ENCODE measurements at places on chromosomes 6 and 20.

DNA sequence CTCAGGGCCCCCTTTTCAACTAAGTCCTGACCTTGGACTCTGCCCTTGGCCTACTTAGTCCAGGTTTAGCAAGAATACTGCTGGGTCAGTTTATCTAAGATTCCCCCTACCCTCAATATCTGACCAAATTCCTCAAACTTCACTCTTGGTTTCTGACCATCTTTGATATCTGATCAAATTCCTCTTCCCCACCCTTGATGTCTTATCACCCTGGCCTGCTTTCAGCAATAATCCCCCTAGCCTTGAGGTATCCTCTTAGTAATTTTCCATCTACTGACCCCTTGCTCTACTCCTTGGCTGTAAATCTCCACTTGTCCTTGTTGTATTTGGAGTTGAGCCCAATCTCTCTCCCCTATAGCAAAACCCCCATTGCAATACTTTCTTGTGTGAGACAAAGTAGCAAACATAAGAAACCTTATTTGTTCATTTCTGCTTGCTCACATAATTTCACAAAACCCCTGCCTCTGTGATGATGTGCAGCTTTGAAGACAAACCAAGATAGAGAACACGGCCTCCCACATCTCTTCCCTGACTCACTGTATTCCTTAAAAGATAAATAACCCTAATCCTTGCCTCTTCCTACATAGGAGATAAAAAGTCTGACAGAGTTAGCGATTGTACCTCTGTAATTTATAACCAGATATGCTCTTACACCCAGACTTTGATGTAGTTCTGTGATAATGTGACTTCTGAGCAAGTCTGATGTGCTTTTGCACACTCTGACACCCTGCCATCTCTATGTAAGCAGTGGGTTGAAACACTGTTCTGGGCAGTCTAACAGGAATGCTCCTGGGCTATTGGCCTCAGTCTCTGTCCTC is 13.8 kb upstream of the IYD start:
- no peak for DNase-seq

DNA sequence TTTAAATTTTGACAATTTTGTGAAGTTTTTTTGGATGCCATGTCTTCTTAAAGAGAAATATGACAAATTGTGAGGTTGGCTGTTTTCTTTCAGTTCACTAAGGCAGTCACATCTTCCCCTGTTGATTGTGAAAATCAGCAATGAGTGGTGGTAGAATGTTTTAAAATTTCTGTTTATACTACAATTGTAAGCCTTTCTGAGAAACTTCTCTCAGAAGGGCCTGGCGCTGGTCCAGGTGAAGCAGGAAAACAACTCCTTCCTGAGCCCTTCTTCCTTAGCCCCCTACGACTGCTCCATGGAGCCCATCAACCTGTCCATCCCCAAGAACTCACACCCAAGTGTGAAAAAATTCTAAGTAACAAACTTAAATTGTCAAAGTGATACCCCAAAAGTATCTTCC is 80.6 kb downstream of the SSR1 start:
- no peak for DNase-seq

DNA sequence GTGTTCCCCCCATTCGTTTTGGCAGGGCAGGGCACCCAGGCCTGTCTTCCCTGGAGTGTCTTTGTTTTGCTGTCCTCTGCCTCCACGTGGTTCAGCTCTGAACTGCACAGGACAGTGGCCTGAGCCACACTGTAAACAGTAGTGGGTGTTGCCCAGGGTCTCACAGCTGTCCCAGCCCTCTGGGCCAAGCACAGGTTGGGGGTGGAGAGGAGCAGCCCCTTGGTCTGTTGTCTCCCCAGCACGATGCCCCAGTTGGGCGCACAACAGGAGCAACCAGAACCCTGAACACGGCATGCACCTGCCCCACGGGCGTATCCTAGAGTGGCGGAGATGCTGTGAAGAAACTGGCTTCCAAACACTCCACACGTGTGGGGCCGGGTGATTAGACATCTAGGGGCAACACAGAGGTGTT is 14.4 kb downstream of the CCDC167 start:
- DNase-seq: no peak

- DNase-seq: no peak
Measured at GRCh38 chr6:157531986-157532365, 151.0 kb downstream of the ZDHHC14 start.

GRCh38 chr6:15544321-15544900 is 118.4 kb downstream of the DTNBP1 start:
- no peak for DNase-seq

DNA sequence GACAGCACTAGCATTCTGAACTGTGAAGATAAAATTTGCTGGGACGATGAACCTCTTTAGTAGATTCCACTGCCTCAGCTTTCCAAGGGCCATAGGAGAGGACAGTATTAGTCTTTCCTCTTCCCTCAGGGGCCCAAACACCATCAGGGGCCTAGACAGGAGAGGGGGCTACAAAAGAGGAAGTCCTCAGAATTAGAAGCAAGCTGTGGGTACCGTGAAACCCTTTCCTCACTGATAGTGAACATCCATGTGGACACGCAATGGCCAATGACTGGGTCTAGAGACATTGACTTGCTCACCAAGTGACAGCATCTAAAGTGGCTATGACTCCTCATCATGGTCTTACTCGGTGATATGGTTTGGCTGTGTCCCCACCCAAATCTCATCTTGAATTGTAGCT is 68.1 kb upstream of the UST start:
- DNase-seq: no peak

- DNase-seq: no peak
Measured at GRCh38 chr20:4904127-4904860, 97.0 kb downstream of the SLC23A2 start.

- DNase-seq: no peak
Measured at GRCh38 chr6:109182578-109182977, 87.3 kb downstream of the CEP57L1 start.

GRCh38 chr6:50843842-50844241 is 25.2 kb downstream of the TFAP2B start:
- no peak for DNase-seq

DNA sequence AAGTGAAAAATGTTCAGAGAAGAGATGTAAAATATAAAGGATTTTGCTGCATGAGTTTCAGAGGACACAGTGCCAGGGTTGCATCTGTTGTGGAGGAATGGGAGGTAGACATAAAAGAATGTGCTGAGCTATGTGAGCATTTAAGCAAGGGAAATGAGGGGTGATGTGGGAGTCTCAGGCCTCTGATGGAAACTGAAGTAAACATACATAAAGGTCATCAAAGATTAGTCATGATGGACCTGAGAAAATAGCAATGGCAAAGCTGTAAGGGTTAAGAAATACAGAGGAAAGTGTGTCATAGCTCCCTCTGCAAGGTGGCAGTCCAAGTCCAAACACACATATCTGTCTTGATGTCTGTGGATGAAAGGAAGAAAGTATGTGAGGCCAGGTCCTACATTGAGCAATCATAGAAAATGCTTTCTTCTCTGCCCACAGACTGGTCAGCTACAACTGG is 306.6 kb upstream of the ECI2 start:
- no peak for DNase-seq

GRCh38 chr6:87965806-87966205 is 81.8 kb upstream of the SPACA1 start:
- no peak for DNase-seq

DNA sequence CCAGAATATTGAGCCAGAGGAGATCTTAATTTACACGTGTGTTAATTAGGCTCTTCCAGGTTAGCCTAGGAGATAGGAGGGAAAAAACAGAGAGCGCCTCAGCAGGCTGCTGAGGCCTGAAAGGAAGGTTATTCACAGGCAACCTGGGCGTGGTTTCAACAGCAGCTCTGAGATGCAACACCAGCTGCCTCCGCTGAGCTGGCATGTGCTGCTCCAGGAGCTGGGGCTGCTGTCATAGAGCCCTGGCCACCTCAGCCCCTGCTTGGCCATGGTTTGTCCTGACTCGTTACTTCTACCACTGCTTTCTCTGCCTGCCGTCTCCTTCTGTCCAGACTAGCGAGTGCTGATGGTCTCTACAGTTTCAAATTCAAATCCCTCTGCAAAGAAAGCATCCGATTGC is 32.4 kb upstream of the RPP40 start:
- DNase-seq: no peak

- DNase-seq: no peak
Measured at GRCh38 chr6:75467284-75467683, 26.3 kb downstream of the FILIP1 start.

- no peak for DNase-seq
Measured at GRCh38 chr6:7819431-7820015, 91.1 kb downstream of the TXNDC5 start.

DNA sequence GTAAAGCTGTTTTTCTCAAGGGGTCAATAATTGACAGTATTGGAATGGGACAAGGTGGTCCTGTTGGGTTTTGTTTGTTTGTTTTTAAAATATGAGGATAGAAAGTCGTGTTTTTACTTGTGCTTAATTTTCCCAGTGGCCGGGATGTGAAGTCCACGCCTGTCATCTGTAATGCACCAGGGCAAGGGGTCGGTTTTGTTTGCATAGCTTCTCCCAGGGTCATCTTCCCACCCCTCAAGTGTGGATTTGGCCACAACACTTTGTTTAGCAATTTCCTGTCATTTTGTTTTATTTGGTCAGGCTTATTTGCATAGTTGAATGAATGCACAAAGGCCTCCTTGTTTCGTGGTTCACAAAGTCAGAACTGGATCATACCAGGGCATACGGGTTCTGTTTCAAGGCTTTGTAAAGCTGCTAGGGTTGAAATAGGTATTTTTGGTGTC is 29.8 kb downstream of the SYNJ2 start:
- no peak for DNase-seq

- no peak for DNase-seq
Measured at GRCh38 chr6:156809034-156809433, 31.9 kb downstream of the ARID1B start.

GRCh38 chr6:91580635-91581034 is 993.8 kb upstream of the MAP3K7 start:
- no peak for DNase-seq

- DNase-seq: no peak
Measured at GRCh38 chr6:88705601-88706000, 257.8 kb downstream of the RNGTT start.

DNA sequence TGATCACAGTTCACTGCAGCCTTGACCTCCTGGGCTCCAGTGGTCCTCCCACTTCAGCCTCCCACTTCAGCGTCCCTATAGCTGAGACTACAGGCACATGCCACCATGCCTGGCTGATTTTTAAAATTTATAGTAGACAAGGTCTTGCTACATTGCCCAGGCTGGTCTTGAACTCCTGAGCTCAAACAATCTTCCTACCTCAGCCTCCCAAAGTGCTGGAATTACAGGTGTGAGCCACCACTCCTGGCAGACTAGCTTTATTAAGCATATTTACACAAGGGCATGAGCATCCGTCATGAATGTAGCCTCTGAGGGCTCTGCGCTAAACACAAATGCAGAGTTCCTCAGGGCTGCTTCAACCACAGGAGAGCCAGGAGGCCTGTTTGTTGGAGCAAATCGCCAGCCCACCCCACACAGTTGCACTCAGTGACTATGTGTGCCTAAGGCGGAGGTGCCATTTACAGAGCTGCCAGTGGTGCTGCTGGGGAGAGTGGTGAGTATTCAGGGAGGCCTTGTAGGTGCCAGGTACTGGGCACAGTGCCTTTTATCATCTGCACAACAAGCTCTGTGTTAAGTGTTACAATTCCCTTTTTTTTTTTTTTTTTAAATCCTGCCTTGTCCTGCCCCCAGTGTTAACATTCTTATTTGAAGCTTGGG is 78.2 kb downstream of the PSMG4 start:
- no peak for DNase-seq

DNA sequence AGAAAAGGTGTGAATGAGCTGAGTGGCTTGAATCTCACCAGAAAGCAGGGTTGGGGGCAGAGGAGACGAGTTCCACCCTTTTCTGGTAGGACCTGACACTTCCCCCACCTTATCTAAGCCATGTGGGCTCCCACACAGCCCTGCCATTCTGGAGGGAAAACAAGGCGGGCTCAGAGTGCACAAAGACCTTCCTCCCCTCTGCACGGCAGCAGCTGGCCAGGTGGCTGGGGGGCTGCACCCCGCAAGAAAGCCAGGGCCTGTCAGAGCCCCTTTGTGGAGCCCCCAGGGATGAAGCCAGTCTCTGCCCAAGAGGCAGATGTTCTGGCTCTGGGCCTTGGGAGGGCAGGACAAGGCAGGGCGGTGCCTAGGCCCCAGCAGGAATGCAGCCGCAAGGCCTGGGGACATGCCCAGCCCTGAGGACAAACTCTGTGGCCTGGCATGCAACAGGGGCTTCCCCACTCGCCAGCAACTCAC is 48.4 kb upstream of the DSN1 start:
- no peak for DNase-seq

GRCh38 chr6:113903666-113904330 is 46.7 kb downstream of the MARCKS start:
- no peak for DNase-seq

DNA sequence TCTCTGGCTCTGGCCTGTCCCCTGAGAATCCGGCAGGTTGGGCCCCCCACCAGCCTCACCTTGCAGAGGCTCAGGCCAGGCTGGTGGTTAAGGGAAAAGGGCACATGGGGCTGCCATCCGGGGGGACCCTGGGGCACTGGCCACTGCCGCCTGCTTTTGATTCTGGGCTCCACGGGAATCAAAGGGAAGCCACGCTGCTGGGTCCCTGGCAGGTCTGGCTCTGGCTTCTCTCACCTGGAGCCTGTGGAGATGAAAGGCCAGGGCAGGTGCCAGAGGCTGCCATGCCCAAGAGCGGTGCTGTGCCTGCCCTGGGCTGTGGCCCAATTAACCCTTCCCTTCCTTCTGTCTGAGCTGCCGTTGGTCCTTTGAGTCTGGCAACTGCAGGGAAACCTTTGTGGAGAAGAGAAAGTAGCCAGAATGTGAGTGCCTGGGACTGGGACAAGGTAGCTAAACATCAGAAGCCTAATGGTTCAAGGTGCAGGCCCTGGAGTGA is 9.4 kb upstream of the CDH22 start:
- DNase-seq: no peak

GRCh38 chr6:26258212-26258977 is 106.6 kb upstream of the BTN3A2 start:
- no peak for DNase-seq

DNA sequence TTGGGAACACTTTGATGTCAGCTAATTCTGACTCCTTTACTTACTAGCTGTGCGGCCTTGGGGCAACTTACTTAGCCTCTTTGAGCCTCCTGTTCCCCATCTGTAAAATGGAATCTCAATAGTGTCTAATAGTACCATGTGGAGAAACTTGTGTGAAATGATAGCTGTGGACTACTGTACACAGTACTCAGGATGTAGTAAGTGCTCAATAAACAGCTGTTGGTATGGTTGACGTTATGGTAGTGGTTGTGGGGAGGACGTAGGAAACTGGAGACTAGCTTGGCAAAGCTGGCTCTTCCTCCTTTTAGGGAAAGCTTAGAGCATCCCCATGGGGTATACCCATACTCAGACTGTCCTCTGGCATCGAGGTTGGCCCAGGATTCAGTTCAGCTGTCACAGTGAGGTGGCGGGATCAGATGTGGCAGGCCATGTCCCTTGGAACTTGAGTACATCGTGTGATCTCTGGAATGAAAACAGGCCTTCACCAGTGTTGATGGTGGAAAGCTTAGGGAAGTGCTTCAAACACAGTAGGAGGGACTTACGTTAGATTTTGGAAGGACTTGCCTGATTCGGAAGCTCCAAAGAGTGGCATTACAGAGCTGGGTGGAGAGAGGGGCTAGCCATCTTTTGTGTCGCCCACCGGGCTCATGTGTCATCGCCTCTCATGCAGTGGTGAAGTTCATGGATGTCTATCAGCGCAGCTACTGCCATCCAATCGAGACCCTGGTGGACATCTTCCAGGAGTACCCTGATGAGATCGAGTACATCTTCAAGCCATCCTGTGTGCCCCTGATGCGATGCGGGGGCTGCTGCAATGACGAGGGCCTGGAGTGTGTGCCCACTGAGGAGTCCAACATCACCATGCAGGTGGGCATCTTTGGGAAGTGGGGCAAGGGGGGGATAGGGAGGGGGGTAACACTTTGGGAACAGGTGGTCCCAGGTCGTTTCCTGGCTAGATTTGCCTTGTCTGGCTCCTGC is 7.1 kb downstream of the VEGFA start:
- DNase-seq: no peak
